Effector memory CD8-positive, alpha-beta T cell (primary cell): ENCODE measurements at places on chromosomes 13 and 19.

DNA sequence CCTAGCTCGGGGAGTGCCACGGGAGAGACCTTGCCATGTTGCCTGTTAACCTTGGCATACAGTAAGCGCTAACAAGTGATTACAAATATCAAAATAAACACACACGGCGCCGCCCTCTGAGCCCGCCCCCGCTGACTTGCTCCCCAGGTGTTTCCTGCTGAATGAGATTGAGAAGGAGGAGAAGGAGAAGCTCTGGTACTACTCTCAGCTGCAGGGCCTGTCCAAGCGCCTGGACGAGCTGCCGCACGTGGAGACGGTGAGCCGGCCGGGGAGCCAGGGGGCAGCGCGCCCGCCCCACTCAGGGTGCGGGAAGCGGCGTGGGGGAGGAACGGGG is 5.0 kb downstream of the APC2 start:
- DNase-seq, result no peak
- peak overlapping the region; percentile 62 for H3K4me3 ChIP-seq
- peaks cover 70% of the 10 kb centered on the region for H3K27me3 ChIP-seq
- H3K27ac ChIP-seq, result no peak overlapping the region
- peaks cover 7% of the 10 kb centered on the region for H3K4me1 ChIP-seq

DNA sequence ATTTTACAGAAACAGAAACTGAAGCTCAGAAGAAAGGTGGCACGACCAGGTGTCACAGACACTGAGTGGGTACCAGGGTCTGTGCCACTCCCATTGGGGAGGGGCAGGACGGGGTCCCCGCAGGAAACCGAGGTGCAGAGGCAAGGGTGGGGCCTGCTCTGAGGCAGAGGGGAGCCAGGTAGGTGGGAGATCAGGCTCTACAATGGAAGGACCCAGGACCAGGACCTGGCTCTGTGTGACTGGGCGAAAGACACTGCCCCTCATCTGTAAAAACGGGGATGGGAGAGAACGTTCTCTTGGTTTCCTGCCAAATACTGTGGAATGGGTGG is 2.8 kb downstream of the PTGIR start:
- no peaks in the 10 kb centered on the region for H3K4me1 ChIP-seq
- no peak overlapping the region for H3K4me3 ChIP-seq
- H3K27ac ChIP-seq, result no peak overlapping the region
- DNase-seq, result no peak
- peaks cover 46% of the 10 kb centered on the region for H3K27me3 ChIP-seq

DNA sequence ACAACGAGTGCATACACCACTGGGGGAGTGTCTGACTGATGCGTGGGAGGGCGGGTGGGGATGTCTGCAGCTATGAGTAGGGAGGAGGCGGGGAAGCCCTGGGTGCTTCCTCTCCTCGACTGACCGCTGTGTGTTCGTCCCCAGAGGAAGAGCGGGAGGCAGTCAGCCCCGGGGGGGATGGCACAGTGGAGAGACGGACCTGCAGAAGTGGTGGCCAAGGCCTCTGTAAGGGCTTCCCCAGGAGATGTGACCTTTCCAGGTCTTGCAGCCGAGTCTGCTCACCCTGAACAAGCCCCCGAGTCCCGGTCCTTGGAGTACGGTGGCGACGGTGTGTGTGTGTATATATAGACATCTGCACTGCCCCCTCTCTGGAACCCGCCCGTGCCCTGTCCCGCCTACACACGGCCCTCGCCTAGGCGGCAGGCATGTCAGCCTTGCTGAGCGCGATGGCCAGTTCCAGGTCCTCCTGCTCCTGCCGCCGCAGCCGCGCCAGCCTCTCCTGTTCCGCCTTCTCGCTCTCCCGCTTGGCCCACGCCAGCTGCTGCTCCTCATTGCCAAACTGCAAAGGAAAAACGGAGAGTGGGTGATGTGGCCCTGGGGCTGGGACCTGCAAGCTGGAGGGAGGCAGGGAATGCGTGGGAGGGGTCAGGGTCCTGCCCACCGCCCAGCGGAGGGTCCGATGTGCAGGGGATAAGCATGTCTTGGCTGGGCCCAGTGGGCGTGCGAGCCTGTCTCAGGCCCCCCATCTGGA is 30.8 kb downstream of the KLF2 start:
- peaks cover 6% of the 10 kb centered on the region for H3K36me3 ChIP-seq
- peaks cover 13% of the 10 kb centered on the region for H3K4me1 ChIP-seq
- no peak for DNase-seq
- H3K27ac ChIP-seq, result peak overlapping the region; percentile 83
- no peaks in the 10 kb centered on the region for H3K27me3 ChIP-seq
- H3K4me3 ChIP-seq, result peak overlapping the region; percentile 38

DNA sequence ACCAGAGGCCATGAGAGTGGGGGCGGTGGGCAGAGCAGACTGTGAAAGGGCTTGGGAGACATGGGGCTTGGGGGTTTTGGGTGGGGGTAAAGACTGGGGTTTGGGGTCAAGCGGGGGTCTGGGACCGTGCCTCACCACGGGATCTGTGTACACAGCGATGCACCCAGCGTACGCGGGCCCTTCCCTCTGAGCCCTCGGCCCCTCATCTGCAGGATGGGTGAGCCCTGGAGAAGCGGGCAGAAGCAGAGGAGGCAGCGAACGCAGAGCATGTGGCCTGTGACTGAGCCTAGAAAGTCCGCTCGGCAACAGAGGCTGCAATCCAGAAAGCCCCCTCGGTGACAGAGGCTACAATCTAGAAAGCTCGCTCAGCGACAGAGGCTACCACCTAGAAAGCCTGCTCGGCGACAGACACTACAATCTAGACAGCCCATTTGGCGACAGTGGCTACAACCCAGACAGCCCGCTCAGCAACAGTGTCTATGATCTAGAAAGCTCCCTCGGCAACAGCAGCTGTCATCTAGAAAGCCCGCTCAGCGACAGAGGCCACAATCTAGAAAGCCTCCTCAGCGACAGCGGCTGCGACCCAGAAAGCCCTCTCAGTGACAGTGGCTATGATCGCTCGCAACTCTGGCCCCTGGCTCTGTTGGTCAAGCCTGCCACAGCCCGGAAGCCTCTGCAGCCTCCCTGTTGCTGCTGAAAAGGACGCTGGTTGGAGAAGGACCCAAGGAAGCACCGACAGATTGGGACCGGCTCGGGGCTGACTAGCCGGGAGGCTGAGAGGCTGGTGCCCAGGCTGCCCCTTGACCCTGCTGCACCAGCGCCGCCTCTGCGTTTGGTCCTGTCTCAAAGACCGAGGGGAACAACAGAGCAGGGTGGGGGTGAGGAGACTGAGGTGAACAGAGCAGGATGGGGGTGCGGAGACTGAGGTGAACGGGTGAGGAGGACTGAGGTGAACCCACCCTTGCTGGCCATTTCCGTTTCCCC is 68.6 kb downstream of the SPACA7 start:
- no peak overlapping the region for H3K27ac ChIP-seq
- no peak overlapping the region for H3K4me3 ChIP-seq
- H3K4me1 ChIP-seq, result peaks cover 2% of the 10 kb centered on the region
- H3K36me3 ChIP-seq, result peaks cover 3% of the 10 kb centered on the region
- DNase-seq, result no peak
- H3K27me3 ChIP-seq, result peaks cover 71% of the 10 kb centered on the region

GRCh38 chr19:13689085-13689484 is 75.2 kb upstream of the MRI1 start:
- no peaks in the 10 kb centered on the region for H3K4me1 ChIP-seq
- H3K4me3 ChIP-seq, result no peak overlapping the region
- no peaks in the 10 kb centered on the region for H3K36me3 ChIP-seq
- no peak for DNase-seq
- no peak overlapping the region for H3K27ac ChIP-seq

DNA sequence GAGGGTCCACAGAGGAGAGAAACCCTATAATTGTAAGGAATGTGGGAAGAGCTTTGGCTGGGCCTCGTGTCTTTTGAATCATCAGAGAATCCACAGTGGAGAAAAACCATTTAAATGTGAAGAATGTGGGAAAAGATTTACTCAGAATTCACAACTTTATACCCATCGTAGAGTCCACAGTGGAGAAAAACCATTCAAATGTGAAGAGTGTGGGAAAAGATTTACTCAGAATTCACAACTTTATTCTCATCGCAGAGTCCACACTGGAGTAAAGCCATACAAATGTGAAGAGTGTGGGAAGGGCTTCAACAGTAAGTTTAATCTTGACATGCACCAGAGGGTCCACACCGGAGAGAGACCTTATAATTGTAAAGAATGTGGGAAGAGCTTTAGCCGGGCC is 9.4 kb upstream of the ZNF234 start:
- H3K4me1 ChIP-seq, result no peaks in the 10 kb centered on the region
- H3K4me3 ChIP-seq, result no peak overlapping the region
- peaks cover 25% of the 10 kb centered on the region for H3K36me3 ChIP-seq
- H3K27me3 ChIP-seq, result no peaks in the 10 kb centered on the region

DNA sequence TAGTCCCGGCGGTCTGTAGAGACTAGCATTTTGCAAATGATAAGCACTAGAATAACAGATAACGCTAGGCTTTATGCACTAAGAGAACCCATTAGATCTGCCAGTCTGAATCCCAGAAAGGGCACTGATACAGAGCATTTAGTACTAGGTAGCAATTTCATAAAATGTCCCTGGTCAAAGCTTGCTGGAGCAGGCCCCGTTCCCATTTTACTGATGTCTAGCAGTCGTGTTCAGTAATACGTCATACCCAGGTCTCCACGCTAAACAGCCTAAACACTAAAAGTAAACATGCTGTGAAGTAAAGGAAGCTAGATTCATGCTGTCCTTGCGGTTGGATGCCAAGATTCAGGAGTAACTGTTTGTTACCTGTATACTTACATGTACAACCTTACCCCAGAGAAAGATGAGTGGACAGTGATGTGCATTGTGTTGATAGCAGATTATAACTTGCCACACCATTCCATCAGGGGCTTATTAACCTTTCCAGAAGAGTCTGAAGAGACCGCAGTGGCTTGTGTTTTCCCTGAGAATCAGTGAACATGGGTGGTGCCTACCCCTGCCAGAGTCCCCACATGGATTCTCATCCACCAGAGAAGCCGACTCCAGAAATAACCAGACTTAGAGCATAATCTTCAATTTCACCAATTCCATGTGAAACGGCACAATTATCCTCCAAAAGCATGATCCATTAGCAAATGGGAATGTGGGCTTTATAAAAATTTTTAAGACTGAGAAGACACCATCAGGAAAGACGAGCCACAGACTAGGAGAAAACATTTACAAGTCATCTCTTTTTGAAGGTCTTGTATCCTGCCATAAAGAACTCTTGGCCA is 3.4 kb upstream of the RPS11 start:
- H3K4me3 ChIP-seq, result peak overlapping the region; percentile 65
- H3K4me1 ChIP-seq, result peaks cover 47% of the 10 kb centered on the region
- peaks cover 100% of the 10 kb centered on the region for H3K36me3 ChIP-seq
- DNase-seq, result no peak
- H3K27me3 ChIP-seq, result no peaks in the 10 kb centered on the region

GRCh38 chr13:110113284-110113764 is 193.6 kb downstream of the COL4A1 start:
- H3K4me3 ChIP-seq, result no peak overlapping the region
- no peaks in the 10 kb centered on the region for H3K36me3 ChIP-seq
- peaks cover 39% of the 10 kb centered on the region for H3K27me3 ChIP-seq
- DNase-seq, result no peak
- H3K4me1 ChIP-seq, result no peaks in the 10 kb centered on the region
- no peak overlapping the region for H3K27ac ChIP-seq
